GM19239 (cell line): ENCODE measurements at places on chromosomes 6 and 20.

DNA sequence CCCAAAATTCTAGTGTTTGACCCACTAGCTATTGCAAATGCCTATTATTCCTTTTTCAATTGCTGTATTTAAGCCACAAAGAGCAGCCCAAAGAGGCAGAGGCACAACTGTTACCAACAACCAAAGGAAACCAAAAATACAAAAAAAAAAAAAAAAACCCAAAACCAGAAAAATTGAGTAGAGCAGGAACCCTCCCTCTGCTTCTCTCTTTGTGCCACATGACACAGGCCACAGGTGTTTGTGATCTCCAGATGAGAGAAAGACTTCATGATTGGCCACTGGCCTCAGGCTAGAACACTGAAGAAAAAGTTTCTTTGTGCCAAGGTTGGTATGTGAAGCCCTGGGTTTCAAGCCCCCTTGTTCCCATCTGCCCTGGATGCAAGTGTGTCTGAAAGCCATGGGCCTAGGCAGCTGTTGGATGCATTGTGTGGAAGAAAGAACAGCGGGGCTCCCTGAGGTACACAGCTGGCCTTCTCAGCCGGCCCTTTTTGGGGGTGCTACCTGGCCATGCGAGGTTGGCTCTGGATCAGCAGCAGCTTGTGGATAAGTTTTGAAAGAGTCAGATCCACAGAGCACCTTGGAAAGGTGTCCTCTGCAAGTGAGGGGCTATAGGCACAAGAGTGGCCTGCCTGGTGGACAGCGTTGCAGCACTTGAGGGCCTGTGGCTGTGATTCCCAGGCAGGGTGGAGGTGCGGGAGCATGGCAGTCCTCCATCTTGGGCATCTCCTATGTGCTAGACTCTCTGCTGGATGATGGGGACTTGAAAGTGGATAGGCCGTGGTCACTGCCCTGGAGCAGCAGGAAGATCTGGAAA lies 204.5 kb downstream of the ZDHHC14 start:
- no peak for DNase-seq

DNA sequence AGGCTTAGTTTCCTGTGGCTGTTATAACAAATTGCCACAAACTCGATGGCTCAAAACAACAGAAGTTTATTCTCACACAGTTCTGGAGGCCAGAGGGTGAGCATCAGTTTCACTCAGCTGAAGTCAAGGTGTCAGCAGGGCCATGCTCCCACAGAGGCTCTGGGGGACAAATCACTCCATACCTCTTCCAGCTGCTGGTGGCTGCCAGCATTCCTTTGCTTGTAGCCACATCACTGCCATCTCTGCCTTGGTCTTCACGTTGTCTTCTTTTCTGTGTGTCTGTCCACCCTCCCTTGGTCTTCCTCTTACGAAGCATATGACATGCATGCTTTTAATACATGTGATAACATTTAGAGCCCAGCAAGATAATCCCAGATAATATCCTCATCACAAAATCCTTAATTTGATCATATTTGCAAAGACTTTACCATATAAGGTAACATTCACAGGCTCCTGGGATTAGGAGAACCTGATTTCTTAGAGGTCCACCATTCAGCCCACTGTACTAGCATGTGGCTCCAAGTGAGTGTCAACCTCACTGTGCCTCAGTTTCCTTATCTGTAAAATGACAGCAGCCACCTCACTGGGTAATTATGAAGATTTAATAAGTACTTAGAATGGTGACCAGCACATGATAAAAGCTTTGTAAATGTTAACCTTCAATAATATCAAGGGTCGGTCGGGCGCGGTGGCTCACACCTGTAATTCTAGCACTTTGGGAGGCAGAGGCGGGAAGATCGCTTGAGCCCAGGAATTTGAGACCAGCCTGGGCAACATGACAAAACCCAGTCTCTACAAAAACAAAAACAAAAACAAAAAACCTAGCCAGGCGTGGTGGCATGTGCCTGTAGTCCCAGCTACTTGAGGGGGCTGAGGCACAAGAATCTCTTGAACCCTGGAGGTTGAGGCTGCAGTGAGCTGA lies 14.7 kb upstream of the PTGIS start:
- DNase-seq: no peak

DNA sequence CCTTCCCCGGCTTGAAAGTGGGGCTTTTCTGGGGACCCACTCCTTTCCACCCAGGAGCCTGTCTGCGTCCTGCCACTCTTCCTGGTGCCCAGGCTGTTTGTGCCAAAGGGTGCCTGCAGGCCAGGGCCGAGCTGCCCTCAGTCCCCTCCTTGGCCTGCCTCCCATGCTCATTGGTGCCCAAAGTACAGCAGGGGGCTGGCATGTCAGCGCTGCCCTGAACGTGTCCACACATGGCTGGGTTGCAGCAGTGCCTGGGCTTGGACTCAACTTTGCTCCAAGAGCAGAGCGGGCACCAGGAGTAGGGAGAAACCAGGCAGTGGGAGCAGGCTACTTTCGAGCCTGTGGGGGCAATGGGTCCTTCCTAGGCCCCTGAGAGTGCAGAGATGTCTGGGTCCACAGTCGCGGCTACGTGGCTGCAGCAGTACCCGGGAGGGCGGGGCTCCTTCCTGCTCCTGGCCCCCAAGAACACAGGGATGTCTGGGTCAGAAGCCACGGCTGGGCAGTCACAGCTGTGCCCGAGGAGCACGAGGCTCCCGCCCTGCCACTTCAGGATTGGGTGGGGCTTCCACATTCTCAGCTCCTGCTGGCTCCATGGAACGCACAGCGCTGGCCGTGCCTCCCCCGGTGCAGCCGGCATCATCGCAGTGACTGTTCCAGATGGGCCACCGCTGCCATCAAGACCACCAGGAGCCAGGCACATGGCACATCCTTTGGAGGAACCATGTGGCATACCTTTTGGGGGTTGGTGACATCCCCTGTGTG lies 50.0 kb upstream of the CLDN20 start:
- no peak for DNase-seq

DNA sequence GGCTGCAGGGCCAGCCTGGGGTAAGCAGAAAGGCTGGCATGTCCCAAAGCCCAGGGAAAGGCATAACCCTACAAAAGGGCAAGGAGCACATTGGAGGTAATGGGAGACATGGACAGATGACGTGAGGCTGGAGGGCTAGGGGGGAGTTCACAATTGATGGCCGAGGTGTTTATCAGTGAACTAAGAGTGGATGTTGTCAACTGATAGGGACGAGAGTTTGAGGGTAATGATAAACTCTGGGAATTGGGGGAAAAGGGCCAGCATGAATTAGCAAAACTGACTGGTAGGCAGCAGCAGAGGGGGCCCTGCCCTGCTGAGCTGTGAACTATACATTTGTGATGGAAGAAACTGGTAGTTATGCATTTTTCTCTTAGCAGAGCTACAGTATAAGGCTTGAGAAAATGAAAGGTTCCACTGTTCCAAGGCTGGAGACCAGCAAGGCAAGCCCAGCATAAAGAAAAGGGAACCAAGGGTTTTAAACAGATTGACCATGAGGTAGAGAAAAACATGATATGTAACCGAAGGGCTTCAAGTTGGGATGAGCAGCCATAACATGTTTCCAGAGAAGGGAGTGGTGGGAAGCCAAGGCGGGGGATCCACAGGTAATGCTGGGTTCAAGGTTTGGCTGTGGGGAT lies 98.1 kb upstream of the MLN start:
- no peak for DNase-seq

DNA sequence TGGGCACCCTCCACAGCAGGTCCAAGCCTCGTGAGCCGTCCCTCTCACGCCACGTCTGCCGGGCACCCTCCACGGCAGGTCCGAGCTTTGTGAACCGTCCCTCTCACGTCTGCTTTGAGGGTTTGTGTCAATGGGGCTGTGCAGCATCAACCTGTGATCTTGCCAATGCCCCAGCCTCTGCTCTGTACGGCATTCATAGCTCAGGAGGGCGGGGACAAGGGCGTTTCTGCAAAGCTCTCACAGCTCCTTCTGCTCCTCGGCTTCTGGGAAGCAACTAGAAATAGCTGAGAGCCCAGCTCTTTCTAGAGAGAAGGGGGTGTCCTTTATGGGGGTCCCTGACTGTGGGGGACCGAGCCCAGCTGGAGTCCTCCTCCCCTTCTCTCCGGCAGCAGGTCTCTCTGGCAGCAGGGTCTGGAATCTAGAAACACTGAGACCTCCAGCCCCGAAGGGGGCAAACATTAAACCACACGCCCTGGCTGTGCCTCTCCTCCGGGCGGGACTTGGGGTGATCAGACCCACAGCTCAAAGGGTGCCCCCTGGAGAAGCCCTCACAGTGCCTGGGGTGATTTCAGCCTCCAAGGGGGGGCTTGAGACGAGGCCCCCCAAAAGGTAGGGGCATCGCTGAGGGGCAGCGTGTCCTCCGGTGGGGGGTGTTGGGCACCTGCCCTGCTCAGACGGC lies 41.2 kb upstream of the CHRNA4 start:
- no peak for DNase-seq

DNA sequence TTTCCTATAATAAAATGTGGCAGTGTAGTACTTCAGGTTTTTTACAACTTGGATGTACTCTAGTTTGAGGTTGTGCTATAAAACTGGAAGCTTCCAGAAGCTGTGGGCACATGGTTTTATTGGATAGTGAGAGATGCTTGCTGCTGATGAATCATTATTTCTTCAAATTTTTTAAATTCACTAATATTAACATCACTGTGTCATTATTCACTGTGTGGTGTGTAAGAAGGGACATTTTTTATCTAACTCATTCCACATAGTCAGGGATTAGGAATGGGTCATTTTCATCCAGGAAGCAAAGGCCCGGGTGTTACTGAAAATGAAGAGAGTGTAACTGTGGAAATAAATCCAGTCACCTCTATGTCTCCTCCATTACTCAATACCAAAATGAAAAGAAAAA lies 421.0 kb downstream of the TENT5A start:
- no peak for DNase-seq

GRCh38 chr6:15770347-15771143 lies 107.7 kb upstream of the DTNBP1 start:
- no peak for DNase-seq

DNA sequence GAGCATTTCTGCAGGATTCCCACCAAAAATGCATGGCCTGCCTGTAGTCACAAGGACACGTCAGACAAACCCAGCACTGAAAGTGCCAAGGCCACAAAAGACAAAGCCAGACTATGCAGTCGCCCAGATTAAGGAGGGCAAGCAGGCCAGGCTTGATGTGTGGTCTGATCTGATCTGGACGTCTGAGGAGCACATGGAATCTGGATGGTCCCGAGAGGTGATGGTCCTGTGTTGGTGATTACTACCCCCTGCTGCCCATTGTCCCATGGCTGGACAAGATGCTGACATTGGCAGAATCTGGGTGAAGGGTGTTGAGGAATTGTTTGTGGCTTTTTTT lies 17.1 kb downstream of the NPEPL1 start:
- DNase-seq: no peak

- DNase-seq: no peak
These were observed 11.6 kb downstream of the ILRUN start for GRCh38 chr6:34684919-34685318.

GRCh38 chr6:14824484-14825275 lies 421.2 kb upstream of the JARID2 start:
- DNase-seq: no peak

DNA sequence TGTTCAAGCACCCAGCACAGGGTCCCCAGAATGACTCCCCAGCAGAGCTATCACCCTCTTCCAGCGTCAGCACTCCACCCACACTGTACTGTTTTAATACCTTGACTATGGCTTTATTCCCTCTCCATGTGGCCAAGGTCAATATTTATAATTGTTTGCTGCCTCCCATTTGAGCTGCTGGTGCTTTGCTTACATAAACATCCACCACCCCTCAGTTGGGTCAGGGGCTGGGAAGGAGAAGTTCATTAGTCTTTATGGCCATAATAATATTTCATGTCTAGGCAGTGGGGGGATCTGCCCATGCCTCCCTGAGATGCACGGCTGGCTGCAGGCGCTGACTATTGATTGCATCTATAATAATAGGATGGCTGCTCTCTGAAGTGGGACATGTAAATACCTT lies 41.8 kb upstream of the SAYSD1 start:
- DNase-seq: no peak
